ENCODE measurements at places on chromosomes 3 and 15.

DNA sequence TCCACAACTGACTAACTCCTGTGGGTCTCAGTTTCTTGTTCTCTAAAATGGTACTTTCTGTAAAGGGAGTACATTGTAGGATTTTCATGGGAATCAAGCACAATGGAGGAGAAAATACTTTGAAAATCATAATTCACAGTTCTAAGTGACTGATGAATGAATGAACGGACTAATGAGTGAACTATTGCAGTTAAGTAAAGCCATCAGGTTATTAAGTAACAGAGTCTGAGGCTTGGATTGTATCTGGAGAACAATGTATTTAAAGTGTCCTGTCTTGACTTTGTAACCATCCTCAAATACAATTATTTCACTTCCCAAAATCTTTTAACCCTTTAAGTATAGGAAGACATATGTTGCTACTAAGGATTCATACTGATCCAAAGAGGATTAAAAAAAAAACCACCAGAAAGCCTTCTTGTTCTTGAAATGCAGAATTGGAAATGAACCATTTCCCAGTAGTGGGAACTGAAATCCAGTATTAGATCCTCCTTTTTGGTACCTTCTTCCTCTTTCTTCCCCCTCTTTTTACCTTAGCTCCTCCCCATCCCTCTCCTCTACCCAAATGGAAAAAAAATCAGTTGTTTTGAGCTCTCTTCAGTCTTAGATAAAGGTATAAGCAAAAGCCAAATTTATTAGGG is 13.2 kb upstream of the BCL6 start:
- no peak for DNase-seq

- no peak for DNase-seq
Measured at GRCh38 chr15:100588638-100589242, 13.2 kb downstream of the LINS1 start.

DNA sequence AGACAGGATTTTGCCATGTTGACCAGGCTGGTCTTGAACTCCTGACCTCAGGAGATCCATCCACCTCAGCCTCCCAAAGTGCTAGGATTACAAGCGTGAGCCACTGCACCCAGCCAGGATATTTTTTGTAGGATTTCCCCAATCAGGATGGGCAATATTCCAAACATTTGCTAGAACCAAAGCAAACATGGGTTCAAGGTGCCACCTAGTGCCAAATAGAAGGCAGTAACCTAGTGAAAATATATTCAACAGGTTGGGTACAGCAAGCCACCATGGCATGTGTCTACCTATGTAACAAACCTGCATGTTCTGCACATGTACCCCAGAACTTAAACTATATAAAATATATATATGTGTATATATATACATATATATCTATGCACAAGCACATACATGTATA is 185.9 kb upstream of the CADM2 start:
- DNase-seq: no peak

DNA sequence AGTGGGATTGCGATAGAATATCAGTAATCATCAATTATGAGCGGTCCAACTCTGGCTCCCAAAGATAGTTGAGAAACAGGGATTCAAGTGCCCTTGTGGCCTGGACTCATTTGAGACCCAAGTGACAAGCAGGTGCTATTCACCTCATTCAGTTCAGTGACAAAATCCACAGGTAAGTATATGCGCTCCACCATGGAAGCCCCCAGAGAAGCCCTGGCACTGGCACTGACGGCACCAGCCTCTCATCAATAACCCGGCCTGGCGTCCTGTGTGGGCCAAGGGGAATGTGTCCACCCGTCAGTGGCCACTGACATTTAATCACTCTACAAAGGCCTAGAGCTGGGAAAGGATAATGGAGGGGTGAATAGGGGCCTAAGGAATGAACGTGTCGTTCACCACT is 117.2 kb downstream of the ADCY5 start:
- no peak for DNase-seq

- no peak for DNase-seq
Measured at GRCh38 chr3:138888560-138888959, 53.8 kb upstream of the PIK3CB start.

- DNase-seq: no peak
Measured at GRCh38 chr3:5210926-5211325, 23.4 kb downstream of the EDEM1 start.

- peak; percentile 38 for DNase-seq
Measured at GRCh38 chr15:35696767-35697231, 150.8 kb upstream of the DPH6 start.

- DNase-seq: no peak
Measured at GRCh38 chr15:56871185-56871584, 47.3 kb upstream of the TCF12 start.

- DNase-seq: no peak
Measured at GRCh38 chr3:159151130-159151529, 349.3 kb downstream of the MFSD1 start.

GRCh38 chr3:177820683-177821316 is 623.5 kb upstream of the TBL1XR1 start:
- DNase-seq: no peak

- DNase-seq: no peak
Measured at GRCh38 chr15:67998599-67999133, 55.4 kb upstream of the PIAS1 start.

DNA sequence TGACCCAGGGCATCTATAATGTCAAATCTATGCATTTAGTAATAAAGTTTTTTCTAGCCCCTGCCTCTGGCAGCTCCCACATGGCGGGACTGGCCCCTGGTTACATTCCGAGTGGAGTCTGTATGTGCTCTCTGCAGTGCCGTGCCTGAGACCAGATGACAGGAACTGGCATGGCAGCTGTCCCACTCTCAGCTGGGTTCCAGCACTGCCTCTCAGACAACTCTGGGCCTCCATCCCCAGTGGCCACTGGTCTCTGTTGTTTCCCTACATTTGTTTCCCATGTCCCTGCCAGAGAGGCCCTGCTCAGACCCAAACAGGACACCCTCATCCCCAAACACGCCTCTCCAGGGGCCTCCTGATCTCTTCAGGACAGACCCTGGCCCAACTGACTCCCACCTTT is 109.3 kb downstream of the OCA2 start:
- DNase-seq: no peak

DNA sequence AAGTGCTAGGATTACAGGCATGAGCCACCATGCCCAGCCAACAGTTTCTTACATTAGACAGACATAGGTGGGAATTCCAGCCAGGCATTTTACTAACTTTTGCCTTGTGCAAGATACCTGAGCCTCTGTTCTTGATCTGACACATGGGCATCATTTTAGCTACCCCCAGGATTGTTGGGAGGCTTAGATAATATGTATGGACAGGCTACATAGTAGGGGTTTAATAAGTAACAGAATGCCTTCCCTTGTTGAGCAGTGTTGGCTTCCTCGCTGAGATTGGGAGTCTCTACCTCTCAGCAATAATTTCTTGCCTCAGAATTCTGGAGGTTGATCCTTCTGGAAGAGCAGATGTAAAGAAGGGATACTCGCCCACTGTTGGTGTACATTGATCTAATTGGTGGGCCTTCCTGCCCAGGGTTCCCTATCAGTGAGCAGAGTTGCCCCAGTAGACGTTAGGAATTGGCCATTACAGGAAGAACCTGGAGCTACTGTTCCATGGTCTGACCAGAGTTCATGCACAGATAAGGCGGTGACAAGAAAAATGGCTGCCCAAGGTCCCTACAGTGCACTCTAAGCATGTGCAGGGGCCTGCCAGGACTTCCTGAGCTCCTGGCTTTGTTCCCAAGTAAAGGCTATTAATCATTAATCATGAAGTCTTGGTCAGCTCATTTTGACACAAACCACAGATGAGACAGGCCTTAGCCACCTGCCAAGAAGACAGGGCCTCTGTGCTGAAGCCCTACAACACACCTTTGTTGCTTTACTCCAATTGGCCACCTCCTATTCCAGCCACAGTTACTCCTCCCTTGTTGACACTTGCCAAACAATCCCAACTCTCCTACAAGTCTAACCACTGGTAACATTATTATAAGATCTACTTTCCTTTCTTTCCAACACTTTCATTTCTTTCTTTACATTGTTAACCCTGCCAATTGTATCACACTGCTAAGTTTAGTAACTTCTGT is 5.0 kb upstream of the IL17RE start:
- no peak for DNase-seq

- no peak for DNase-seq
Measured at GRCh38 chr3:196740481-196741248, 1.0 kb downstream of the PAK2 start.

DNA sequence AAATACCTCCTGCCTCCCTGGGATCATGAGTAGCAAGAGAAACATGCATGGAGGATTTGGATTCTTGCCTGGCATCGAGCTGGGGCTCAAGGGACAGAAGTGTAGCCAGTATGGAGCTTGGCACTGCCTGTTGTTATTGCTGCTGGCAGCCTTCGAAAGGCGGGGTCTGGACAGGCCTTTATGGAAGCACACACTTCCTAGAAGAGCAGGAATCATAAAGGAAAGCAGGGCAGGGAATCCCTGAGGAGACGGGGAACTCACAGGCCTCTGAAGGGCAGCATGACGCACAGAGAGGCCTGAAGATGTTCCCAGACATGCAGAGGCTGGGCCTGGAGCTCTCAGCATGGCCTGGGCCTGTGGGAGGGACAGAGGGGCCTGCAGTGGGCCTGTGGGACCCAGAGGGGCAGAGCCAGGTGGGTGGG is 18.6 kb upstream of the SLC41A3 start:
- no peak for DNase-seq

DNA sequence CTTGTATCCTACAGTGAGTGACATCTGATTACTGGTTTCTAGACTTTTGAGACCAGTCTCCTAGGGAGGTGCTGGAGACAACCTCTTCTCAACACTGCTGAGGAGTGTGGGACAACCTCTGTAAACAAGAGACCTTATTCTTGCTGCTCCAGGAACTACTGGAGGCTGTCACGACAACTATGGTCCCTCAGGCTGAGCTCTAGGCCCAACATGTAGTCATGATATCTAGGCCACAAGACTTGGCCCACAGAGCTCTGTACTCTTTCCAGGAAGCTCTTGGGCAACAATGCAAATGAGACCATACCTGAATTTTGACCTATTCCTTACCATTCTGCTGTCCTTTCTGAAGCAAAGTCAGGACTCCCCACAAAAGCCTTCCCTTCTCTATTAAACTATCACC is 24.3 kb upstream of the HEG1 start:
- DNase-seq: no peak

GRCh38 chr3:46489381-46489780 is 8.4 kb upstream of the RTP3 start:
- no peak for DNase-seq

GRCh38 chr3:47512416-47513124 is 942 bp downstream of the ELP6 start:
- no peak for DNase-seq

- DNase-seq: no peak
Measured at GRCh38 chr15:77180757-77181156, 109.8 kb upstream of the TSPAN3 start.

- no peak for DNase-seq
Measured at GRCh38 chr15:73700041-73700842, 16.1 kb downstream of the CD276 start.

DNA sequence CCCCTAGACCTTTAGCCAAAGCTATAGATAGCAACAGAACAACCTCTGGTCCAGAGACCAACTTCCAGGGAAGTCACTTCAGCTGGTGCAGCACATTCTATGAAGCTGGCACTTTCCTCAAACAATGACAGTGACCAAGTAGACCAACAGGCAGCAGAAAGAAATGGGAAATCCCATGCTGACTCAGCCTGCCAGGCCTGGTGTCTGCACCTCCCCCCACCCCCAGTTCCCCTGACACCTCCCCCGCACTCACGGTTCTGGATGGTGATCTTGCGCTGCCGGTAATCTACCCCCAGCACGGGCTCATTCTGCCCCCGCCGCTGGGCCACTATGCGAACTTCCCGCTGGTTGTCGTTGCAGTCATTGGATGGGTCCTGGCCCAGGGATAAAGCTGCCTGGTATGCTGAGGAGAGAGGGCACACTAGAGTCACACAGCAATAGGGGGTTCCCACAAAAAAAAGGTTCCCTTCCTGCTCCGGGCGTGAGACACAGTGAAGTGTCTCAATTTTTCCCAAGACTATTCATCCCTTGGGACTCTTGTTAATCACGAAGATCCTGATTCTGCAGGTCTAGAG is 17.0 kb downstream of the ILDR1 start:
- no peak for DNase-seq

DNA sequence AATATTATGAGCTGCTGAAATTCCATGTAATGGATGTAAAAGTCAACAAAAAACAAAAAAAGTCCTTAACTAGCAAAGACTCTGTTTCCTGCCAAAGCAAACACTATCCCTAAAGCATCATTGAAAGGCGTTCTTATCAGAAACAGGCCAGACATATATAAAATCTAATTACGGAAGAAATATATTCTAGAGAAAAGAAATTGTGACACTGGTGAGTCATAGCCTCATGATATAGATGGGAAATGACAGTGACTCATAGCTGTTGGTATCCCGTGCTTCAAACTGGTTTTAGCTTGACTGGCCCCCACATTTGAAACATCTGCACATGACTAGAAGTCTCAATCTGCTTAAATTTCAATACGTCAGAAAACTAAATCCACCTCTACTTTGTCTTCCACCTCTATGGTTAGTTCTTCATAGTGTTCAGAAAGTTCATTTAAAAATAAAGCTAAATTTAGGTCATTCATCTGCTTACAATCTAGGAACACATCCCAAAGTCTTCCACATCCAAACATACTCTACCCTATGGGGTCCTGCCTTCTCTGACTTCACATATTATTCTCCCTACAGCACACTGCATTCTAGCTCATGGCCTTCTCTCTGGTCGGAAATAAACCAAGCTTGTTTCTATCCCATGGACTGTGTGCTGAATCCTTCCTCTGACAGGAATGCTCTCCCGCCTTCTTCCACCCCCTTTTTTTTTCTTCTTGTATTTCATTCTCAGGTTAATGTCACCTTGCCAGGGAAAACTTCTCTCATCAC is 456.3 kb upstream of the ARRDC4 start:
- no peak for DNase-seq

DNA sequence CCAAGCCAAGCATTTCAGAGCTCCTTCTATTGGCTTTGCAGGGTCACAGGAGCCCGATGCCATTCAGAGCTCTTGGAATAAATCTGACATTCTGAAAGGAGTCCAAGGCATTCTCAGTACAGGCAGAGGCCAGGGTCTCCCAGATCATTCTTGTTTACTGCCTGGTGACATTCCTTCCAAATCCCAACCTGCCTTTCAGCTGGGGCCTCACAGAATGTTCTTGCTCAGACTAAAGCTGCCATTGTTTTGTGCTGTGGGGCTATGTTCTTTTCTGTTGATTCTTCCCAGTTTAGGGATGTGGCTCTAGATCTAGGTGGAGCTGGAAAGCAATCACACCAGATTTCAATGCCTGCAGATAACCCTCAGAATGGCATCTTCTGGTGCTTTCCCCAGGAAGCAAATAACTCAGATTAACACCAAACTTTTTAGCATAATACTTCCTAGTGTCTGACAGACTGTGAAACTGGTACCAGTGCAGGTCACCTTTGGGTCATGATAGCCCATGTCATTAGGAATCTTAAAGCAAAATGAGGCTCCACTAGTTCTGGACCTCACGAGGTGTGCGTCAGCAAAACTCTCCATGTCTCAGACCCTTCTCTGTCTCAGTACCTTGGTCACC is 166.9 kb downstream of the CHST2 start:
- DNase-seq: no peak

Measured in iPS DF 19.7 (cell line).